Activated naive CD4-positive, alpha-beta T cell treated with anti-CD3 and anti-CD28 coated beads for 36 hours (primary cell): ENCODE measurements at places on chromosomes 4 and X. TPM values are rescaled to one million over a fixed set of nuclear protein-coding genes. Genes with fewer than 3 reads are reported as not detected.

Gene PNMA5
- not detected for total RNA-seq

Gene ETDA
- not detected for total RNA-seq

Gene PPP4R3C
- total RNA-seq: not detected

Gene PCDH10
- total RNA-seq: not detected

Gene SLC10A4
- total RNA-seq: not detected

Gene CNOT6L
- 108 TPM for total RNA-seq

Gene SLC16A2
- total RNA-seq: 0.30 TPM

Gene ACSL1
- total RNA-seq: 29.8 TPM

DNA sequence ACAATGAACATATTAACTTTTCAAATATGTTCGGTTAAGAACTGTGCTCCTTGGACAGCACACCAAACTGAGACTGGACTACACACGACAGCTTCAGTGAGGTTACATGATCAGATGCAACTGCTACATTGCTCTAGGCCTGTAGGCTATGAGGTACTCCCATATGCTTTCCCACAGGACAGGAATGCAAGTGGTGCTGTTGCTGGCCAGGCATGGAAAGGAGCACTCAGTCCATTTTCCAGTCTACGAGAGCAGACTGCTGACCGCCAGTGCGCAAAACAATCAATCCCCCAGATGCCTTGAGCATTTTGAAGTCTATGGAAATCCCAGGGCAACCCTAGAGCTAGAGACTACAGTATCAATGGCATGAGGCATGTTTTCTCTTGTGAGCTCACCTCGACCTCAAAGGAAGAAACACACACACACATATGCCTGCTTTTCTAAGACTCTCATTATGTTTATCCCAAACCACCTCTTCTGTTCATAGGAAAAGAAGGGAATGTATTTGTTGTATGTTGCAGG, 70.8 kb upstream of the SPP1 start:
- no peak overlapping the region for H3K27ac ChIP-seq
- peaks cover 17% of the 10 kb centered on the region for H3K27me3 ChIP-seq
- no peaks in the 10 kb centered on the region for H3K4me1 ChIP-seq

DNA sequence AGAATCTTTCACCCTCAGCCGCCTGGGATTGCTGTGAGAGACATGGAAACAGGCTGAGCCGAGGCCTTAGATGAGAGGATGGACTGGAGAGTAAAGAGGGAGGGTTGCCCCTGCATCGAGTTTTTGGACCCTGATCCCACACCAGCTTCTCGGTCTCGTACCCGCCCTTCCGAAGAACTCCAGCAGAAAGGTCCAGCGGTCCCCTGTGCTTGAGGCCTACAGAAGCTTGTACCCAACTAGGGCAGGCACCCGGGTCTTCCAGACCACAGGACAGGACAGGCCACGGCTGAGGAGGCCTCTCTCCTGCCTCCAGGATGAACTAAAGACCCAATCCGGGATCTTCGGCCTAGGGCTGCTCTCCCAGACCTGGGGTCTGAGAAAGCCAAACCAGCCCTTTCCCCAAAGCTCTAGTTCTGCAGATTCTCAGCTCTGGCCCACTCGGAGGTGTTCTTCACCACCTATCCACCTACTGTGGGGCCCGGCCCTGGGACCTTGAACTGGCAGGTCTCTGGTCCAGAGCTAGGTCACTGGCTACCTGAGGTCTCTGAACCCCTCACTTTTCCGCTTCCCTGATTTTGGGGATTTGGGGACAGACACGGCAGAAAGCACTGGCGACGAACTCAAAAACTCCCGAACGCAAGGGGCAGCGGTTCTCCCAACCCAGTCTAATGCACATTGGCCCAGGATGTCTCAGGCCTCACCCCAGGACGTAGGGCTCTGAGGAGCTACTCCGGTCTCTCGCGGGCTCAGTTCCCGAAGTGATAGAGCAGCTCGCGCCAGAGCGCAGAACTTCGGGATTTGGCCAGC, 1.1 kb downstream of the NKX3-2 start:
- peaks cover 70% of the 10 kb centered on the region for H3K27me3 ChIP-seq
- H3K4me1 ChIP-seq: peaks cover 60% of the 10 kb centered on the region
- H3K4me3 ChIP-seq: no peak overlapping the region
- no peak overlapping the region for H3K27ac ChIP-seq
- peaks cover 3% of the 10 kb centered on the region for H3K36me3 ChIP-seq

DNA sequence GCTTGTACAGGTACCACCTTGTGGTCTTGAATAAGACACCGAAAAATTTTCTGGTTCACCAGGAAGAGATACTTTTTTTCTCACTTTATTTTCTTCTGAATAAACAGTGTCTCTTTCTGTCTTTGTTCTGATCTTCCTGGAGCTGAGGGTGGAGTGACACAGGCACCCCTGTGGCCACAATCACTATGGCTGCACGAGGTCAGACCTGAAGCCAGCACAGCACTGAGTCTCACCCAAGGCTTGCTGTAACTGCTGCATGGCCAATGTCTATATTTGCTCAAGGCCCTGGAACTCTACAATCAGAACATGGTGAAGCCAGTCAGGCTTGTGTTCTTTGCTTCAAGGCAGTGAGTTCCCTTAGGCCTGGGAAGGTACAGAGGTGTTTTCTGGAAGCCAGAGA, 87.2 kb downstream of the GPR174 start:
- H3K27ac ChIP-seq: no peak overlapping the region
- peak overlapping the region; percentile 52 for H3K4me3 ChIP-seq
- H3K4me1 ChIP-seq: peaks cover 63% of the 10 kb centered on the region

DNA sequence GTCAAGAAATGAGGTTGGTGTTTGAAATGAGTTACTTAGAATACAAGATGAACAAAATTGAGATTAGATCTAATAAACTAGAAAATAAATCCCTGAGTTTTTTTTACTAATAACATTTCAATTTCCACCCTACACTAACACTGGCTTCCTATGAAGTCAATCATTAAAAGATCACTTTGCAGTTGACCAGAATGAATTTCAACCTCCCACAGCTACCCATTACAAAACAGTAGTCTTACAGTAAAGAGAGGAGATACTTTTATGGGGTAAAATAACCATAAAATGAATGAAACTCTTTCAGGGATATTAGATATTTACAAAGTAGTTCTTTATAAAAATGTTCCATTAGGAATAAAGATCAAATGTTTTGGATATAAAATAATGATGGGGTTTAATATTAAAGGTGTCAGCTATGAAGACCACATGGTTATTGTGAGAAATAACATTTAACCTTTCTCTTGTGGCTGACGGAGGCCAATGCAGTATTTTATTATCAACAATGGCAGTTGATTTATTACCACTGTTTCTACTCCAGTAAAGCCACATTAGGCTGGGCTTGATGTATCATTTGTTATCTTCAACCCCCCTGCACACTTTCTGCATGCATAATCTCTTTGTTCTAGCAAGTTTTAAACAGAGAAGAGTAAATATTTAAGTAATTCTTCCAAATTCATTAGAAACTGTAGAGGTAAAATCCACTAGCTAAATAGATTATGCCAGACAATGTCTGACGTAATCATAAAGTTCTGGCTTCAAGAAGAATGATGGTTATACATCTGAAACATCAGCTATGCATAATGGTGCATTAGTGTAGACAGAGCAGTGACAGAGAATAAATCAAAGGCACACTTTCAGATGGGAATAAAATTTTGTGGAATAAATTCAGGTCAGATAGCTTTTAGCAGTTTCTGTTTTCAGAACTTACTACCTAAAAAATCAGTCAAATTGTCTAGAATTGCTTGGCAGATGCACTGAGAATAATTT, 516.6 kb downstream of the PCDH18 start:
- DNase-seq: no peak
- no peaks in the 10 kb centered on the region for H3K36me3 ChIP-seq
- H3K4me3 ChIP-seq: no peak overlapping the region
- no peaks in the 10 kb centered on the region for H3K4me1 ChIP-seq
- no peak overlapping the region for H3K27ac ChIP-seq

- no peak for DNase-seq
- H3K36me3 ChIP-seq: peaks cover 3% of the 10 kb centered on the region
- no peaks in the 10 kb centered on the region for H3K27me3 ChIP-seq
- no peak overlapping the region for H3K27ac ChIP-seq
Measured at GRCh38 chr4:81421346-81422218, 50.1 kb downstream of the RASGEF1B start.

- H3K27ac ChIP-seq: no peak overlapping the region
- no peaks in the 10 kb centered on the region for H3K36me3 ChIP-seq
- DNase-seq: no peak
- no peaks in the 10 kb centered on the region for H3K4me1 ChIP-seq
- H3K4me3 ChIP-seq: no peak overlapping the region
- no peaks in the 10 kb centered on the region for H3K27me3 ChIP-seq
Measured at GRCh38 chr4:19925516-19925915, 326.2 kb upstream of the SLIT2 start.

- H3K36me3 ChIP-seq: no peaks in the 10 kb centered on the region
- H3K4me1 ChIP-seq: no peaks in the 10 kb centered on the region
- H3K27me3 ChIP-seq: peaks cover 2% of the 10 kb centered on the region
- DNase-seq: no peak
- H3K27ac ChIP-seq: no peak overlapping the region
- no peak overlapping the region for H3K4me3 ChIP-seq
Measured at GRCh38 chrX:17882680-17883079, 21.6 kb upstream of the RAI2 start.

DNA sequence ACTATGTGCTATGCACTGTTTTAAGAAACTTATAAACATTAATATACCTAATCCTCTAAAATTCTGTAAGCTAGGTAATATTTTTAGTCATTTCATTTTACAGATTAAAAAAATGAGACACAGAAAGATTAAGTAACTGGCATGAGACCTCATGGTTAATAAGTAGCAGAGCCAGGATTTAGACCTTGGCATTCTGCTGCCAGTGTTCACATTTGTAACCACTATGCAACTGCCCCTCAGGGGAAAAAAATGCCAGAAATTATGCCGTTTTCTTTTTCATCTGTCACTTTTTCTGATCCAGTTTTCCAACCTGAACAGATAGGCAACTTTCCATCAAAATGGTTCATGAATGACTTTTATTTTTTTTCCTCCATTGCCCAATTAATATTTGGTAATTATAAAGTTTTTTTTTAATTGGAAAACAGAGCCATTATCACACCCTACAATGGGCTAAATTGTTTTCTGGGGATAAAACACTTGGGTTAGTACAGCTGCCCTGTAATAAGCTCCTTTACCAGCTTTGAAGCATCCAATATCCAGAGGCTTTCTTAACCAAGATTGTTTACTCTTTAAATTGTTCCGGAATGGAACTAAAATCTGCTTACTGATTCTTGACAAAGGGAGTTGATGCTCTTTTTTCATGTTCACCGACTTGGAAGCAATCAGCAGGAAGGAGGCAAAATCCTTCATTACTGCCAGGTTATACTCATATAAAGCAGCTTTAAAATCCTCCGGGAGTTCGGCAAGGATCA, 56.4 kb upstream of the DDX60 start:
- H3K27me3 ChIP-seq: no peaks in the 10 kb centered on the region
- H3K4me3 ChIP-seq: no peak overlapping the region
- no peak overlapping the region for H3K27ac ChIP-seq
- no peaks in the 10 kb centered on the region for H3K4me1 ChIP-seq
- no peak for DNase-seq
- H3K36me3 ChIP-seq: peaks cover 36% of the 10 kb centered on the region

DNA sequence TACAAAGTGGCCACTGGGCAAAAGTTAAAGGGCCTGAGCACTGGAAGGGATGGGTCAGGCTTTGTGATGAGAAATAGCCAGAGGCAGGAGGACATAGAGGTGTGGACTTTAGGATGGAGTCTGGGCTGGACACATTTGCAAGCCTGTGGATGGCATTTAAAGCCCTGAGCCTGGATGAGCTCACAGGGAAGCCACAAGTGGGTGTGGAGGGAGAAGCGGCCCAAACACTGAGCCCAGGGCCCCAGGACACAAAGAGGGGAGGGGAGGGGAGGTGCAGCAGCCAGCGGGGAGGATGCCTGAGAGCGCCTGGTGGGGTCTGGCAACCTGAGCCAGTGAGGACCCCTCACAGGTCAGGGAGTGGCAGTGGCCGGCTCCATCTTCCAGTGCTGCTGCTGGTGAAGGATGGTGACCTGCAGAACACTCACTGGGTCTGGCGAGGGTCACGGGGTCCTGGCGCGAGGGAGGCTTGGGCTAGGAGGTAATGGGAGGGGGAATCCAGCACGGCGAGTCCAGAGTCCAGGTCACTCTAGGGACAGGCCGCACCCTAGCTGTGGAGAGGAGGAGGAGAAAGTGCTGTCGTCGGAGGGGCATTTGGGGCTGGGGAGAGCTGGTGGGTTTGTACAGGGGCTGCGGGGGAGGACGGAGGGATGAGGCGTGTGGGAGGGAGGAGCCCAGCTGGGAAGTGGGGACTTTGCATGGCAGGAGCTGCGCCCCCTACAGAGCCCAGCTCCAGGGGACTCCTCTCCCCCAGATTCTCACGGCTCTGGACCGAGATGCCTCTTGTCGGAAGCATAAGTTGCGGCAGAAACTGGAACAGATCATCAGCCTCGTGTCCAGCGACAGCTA, 7.0 kb downstream of the LAGE3 start:
- no peak overlapping the region for H3K4me3 ChIP-seq
- no peak for DNase-seq
- H3K27me3 ChIP-seq: no peaks in the 10 kb centered on the region

- H3K27ac ChIP-seq: no peak overlapping the region
- H3K4me3 ChIP-seq: no peak overlapping the region
- no peaks in the 10 kb centered on the region for H3K36me3 ChIP-seq
- no peaks in the 10 kb centered on the region for H3K27me3 ChIP-seq
Measured at GRCh38 chrX:155179346-155179997, 36.8 kb upstream of the VBP1 start.

DNA sequence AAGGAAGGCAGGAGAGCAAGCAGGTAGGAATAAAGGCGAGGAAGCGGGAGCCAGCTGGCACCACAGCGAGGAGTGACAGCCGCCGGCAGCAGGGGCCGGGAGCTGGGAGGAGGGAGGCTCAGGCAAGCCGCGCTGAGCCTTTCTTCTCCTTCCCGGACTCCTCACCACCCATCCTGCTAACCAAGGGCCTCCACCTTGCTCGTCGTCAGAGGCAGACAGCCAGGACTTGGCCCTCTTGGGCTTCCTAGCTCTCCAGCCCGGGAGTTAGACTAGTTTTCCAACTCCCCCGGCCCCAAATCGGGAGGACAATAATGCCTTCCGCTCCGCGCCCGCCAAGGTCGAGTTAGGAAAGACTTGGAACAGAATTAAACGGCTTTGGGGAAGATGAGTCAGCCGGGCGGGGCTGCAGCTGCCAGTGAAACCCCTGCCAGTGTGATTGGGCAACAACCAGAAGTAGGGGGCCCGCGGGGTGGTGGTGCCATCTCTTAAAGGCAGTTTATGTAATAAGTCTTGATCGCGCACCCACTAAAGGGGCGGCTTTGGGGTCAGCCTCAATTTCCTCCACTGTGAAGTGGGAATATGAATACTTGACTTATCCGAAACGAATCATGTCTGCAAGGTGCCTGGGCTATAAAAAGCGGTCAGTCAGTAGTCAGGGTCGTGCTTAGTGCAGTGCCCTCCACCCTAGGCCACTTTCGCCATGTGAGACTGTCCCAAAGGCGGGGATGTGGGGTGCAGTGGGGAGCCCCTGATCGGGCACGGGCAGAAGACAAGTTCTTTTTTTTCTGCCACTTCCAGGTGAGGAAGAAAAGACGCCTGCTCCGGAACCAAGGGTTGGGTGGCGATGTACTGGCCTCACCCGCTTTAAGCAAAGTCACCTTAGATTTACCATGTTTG, 6.7 kb upstream of the HSD17B10 start:
- H3K27me3 ChIP-seq: no peaks in the 10 kb centered on the region
- peak overlapping the region; percentile 78 for H3K4me3 ChIP-seq
- no peak overlapping the region for H3K27ac ChIP-seq

GRCh38 chr4:76984788-76985211, 35.2 kb downstream of the SEPTIN11 start:
- peaks cover 54% of the 10 kb centered on the region for H3K4me1 ChIP-seq
- no peaks in the 10 kb centered on the region for H3K27me3 ChIP-seq
- no peak overlapping the region for H3K4me3 ChIP-seq
- peaks cover 1% of the 10 kb centered on the region for H3K36me3 ChIP-seq
